ENCODE measurements at places on chromosomes 16 and 17.

GRCh38 chr16:29148131-29148691, 163.4 kb downstream of the LAT start:
- DNase-seq = peak; percentile 25

DNA sequence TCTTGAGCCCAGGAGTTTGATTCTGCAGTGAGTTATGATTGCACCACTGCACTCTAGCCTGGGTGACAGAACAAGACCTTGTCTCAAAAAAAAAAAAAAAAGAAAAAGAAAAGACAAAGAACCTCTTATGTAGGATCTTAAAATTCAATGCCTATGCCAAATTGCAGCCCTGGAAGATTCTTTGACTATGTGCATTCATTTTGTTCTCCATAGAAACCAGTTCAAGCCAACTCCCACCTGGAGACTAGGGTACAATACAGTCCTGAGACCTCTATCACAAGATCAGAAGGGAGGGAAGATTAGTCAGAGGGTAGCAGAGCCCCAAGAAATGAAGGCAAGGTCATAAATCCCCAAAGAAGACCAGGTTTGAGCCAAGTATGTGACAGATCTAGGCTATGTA, 90.6 kb upstream of the HAS3 start:
- DNase-seq = no peak

- DNase-seq = no peak
Observed at GRCh38 chr16:49455181-49455990, 81.8 kb downstream of the C16orf78 start.

DNA sequence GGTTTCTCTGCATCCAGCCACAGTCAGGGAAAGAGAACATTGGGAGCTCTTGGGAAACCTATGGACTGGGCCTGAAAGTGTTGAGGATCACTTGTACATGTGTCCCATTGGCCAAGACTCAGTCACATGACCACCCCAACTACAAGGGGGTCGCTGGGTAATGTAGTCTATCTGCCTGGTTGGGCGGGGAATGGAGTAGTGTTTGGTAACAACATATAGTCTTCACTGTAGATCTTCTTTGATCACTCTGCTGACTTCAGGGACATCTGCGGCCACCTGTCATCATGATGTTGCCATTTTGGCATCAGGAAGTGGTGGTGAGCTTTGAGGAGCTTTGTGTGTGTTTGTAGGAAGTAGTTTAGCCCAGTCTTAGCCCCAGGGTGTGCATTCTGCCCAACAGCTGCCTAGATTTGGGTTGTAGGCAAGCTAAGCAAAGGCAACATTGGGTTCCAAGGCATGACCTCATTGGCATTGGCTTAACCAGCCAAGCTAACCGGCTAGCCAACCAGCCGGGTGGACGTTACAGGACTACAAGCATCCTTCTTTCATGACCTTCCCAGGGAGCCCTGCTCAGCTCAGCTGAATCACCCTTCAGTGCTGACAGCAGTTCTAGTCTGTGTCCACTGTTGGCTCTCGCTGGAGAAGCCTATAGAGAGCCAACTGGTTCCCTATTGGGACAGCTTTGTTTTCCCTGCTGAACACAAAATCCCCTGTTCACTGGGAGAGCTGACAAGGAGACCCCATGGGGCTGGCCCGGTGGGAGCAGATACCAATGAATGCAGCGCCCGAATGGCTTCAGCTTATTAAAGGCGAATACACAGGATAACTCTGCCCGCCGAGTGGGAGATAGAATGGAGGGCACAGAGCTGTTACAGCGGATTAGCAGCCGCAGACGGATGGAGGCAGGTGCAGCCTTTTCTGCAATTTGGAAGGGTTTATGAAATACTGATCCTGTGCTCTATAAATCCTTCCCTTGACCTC, 178.6 kb downstream of the NTN1 start:
- no peak for DNase-seq

All from CD14-positive monocyte (primary cell).